GM12864 (cell line): ENCODE measurements at places on chromosomes 11 and 22.

DNA sequence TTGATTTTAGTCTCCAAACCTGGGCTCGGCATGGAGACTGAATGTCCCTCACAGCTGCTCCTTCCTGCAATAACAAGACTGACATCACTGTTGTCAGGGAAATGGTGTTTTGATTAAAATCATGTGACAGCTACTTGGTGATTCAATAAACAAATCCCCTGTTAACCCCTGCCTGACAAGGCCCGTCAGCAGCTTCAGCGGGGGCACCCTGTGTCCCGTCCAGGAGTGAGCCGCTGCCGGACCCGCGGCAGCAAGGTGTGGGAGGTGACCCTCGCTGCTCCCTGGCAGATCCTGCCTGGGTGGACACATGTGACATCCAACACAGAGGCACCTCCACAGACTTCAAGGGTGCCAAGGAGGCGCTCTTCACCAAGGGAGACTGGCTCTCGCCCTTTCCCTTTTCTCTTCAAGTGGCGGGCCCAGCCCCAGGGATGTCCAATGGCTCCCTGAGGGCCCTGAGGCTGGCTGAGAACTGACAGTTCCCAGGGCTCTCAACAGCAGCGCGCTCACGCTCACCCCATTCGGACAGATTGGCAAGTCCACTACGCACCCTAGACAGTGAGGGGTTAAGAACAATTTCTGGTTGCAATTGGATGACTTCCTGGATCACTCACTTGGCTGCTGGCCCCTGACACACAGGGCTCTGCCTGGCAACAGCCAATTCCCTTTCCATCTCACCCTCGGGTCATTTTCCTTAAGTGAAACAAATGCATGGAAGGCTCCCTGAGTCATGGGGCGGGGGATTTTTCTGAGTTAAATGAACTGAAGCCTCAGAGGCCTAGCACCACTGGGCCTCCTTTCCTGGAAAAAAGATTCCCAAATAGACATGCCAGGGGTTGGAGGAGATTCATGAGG lies 30.7 kb downstream of the PPP2R1B start:
- no peak for DNase-seq

- DNase-seq = no peak
Measured at GRCh38 chr11:130421199-130421585, 7.2 kb downstream of the ADAMTS8 start.

DNA sequence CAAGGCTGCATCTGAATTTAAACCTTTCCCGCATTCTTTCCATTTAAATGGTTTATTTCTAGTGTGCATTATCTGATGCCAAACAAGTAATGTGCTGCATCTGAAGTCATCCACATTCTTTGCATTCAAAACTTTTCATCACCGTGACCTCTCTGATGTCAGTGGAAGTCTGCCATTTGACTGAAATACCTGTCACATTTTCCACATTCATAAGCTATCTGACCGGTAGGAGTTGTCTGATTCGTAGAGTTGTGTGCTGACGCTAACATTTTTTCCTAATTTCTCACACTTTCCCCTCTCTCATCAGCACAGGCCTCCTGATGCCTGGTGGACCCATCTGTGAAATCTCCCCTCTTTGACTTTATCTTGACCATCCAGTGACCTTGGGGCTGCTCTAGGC lies 79.9 kb upstream of the BARX2 start:
- DNase-seq = no peak

DNA sequence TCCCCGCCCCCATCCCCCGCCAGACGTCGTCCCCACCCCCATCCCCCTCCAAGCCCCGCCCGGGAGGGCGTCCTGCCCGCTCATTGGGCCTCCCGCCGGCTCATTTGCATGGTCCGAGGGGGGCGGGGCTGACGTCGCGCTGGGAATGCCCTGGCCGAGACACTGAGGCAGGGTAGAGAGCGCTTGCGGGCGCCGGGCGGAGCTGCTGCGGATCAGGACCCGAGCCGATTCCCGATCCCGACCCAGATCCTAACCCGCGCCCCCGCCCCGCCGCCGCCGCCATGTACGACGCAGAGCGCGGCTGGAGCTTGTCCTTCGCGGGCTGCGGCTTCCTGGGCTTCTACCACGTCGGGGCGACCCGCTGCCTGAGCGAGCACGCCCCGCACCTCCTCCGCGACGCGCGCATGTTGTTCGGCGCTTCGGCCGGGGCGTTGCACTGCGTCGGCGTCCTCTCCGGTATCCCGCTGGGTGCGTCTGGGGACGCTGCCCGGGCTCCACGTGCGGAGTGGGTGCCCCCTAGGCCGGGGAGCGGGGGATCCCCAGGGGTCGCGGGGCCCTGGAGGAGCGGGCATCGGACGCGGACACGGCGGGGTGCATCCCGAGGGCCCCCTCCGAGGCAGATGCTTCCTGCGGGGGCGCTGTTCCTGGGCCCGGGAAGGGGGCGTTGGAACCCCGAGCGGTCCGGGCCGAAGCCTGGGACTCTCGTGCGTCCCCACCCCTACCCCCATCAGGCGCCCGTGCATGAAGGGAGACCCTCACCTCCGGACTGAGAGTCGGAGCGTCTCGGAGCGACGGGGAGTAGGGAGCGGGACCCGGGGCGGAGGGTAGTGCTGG lies at the start of gene PNPLA3:
PNPLA3 (plus strand) TSS at position 175 of the 834 bp plus-strand sequence; CDS start at position 282, 107 bp downstream.
- DNase-seq = no peak

DNA sequence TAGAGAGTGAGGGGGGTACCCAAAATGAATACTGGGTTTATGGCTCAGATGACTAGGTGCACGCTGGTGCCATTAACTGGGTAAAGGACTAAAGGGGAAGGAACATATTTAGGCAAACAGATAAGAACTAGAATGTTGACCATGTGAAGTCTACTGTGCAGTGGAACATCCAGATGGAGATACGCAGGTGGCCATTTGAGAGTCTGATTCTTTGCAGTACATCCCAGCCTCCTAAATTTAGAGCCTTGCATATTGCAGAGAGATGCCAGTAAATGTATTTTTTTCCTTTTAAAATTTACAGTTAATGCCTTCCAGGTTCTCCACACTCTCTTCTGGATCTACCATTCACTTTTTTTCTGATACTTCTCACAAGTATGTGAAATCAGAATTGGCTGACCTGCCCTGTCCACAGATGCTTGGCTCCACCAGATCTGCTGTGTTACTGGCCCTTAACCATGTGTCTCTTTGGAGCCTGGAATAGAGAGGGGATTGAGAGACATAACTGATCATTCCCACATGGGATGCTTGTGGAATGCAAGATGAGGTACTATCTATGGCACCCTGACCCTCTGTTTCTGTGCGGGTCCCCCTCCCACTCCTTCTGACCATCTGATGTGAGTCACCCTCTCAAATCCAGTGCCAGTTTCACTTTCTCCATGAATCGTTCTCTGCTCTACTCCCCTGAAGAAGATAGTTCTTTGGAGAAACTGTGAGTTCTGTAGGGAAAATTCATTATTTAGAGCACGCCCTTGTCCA lies 77.0 kb upstream of the NCAM1 start:
- DNase-seq = no peak

- no peak for DNase-seq
Measured at GRCh38 chr11:111676878-111677585, 74.8 kb downstream of the SIK2 start.

GRCh38 chr11:2771758-2772466 lies 72.1 kb upstream of the KCNQ1OT1 start:
- no peak for DNase-seq

GRCh38 chr11:72084965-72085364 lies 4.3 kb downstream of the LRRC51 start:
- no peak for DNase-seq

GRCh38 chr22:40932396-40932795 lies 18.8 kb upstream of the RBX1 start:
- no peak for DNase-seq

DNA sequence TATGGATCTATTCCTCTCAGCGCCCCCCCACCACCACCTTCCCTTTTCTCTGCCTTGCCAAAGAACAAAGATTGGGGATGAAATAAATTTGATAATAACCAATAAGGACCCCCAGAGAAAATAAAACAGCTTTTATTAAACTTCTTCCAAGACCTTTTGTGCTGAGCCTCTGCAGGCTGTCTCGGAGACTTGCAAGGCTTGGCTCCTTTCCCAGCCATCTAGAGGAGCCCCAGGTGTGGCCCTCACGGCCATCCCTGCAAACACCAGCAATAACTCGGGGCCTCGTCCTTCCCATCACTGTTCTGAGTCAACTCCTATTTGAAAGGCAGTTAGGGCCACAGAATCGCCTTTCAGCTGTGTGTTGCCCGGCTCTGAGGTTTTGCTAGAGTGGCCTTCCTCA lies 51.2 kb upstream of the LMO1 start:
- DNase-seq = no peak

- no peak for DNase-seq
Measured at GRCh38 chr11:14973621-14974514, 1.7 kb upstream of the CALCA start.

GRCh38 chr11:132779497-132779896 lies 752.8 kb downstream of the OPCML start:
- no peak for DNase-seq
